ENCODE measurements at places on chromosomes 7 and 10. TPM values are rescaled to one million over a fixed set of nuclear protein-coding genes. Genes with fewer than 3 reads are reported as not detected.

Gene ITIH5
- total RNA-seq: not detected

Gene ZNF212
- total RNA-seq: 14.6 TPM

Gene MRLN
- not detected for total RNA-seq

Gene NUTM2E
- 0.19 TPM for total RNA-seq

- no peak overlapping the region for H3K27ac ChIP-seq
- H3K4me1 ChIP-seq: no peaks in the 10 kb centered on the region
- no peak overlapping the region for H3K4me3 ChIP-seq
- no peaks in the 10 kb centered on the region for H3K36me3 ChIP-seq
Observed at GRCh38 chr7:78747592-78747991, 705.9 kb downstream of the MAGI2 start.

GRCh38 chr10:73653701-73654100 is 2.1 kb downstream of the SYNPO2L start:
- no peaks in the 10 kb centered on the region for H3K27me3 ChIP-seq
- no peak overlapping the region for H3K4me3 ChIP-seq
- peaks cover 8% of the 10 kb centered on the region for H3K4me1 ChIP-seq
- peak; percentile 79 for DNase-seq

DNA sequence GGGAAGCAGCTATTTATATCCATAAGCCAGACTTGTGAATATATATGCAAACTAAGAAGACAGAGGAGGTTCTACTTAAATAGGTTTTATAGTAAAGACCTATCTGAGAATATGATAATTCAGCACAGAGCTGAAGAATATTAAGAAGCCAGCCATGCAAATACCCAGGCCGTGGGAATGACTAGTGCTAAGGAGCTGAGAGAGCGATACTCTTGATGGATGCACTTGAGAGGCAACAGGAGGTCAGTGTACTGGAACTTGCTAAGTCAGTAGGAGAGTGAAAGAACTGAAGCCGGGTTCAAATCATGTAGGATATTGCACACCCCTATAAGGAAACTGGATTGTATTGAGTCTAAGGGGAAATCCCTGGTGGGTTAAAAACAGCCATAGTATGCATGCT is 943.6 kb upstream of the MBL2 start:
- no peaks in the 10 kb centered on the region for H3K27me3 ChIP-seq
- H3K4me1 ChIP-seq: no peaks in the 10 kb centered on the region
- no peak overlapping the region for H3K4me3 ChIP-seq
- H3K36me3 ChIP-seq: no peaks in the 10 kb centered on the region
- H3K27ac ChIP-seq: no peak overlapping the region
- no peak for DNase-seq

GRCh38 chr7:128388145-128388485 is 21.7 kb downstream of the IMPDH1 start:
- H3K27ac ChIP-seq: no peak overlapping the region
- peaks cover 52% of the 10 kb centered on the region for H3K4me1 ChIP-seq
- no peaks in the 10 kb centered on the region for H3K27me3 ChIP-seq
